ENCODE measurements at places on chromosomes 7 and 10.
A peak's percentile ranks its signal among the peaks of the same experiment; 100 is the strongest.

- peak; percentile 59 for DNase-seq
Measured at GRCh38 chr10:116287906-116288501, 15.0 kb upstream of the GFRA1 start.

- DNase-seq, result no peak
Measured at GRCh38 chr10:55233505-55233904, 432.5 kb upstream of the PCDH15 start.

DNA sequence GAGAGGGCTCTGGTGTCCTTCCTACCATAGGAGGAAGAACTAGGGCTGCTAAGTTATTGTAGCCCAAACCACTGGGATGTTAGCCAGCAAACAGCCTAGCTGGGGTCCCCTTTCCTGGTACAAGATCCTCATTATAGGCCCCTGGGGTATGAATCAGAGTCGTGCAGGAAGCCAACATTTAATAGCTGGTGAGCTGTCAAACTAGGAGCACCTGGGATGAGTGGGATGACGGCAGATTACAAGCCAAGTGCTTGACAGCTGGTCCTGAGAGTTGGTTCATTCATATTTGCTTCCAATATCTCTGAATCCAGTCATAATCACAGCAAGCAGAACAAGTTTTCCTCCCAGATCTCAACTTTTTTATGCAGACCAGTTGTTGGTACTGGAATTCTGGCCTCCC lies 25.1 kb upstream of the DNAJB12 start:
- DNase-seq, result no peak

DNA sequence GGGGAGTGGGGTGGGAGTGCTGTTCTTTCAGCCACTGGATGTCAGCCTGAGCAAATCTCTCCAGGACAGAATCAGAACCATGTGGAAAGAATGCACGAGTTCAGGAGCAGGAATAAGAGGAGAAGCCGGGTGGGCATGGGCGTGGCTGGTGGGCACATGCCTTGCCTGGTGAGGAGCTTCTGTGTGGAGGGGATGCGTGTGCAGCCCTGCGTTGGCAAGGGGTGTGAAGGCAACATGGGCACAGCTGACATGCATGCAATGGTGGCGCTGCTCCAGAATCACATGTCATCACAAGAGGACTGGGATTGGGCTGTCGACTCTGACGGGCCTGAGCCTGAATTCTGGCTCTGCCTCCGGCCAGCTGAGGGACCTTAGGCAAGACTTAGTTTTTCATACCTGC lies 162.1 kb downstream of the ADAM12 start:
- no peak for DNase-seq

- DNase-seq, result peak; percentile 63
Measured at GRCh38 chr10:114879541-114880158, 58.1 kb downstream of the FHIP2A start.

DNA sequence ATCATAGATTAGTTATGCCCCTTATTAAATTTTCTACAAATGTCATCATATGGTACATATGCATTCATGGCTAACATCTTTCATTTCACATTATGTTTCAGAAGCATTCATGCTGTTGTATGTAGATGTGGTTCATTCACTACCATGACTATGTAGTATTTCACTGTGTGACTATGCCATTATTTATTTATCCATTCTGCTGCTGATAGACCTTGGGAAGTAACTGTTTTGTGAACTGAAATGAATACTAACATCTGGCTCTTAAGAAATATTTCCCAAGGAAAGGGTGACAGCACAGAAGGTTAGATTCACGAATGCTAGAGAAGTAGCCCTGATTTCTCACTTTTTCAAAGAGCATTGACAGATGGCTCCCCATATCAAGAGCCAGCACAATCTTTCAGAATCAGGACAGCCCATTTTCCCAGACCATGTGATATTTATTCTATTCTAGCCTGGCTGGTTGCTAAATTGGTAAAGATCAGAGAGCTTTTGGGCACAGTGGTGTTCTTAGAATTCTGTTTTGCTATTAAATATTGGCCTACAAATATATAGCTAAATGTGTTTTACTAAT lies 157.4 kb downstream of the DYNC1I1 start:
- DNase-seq, result no peak

DNA sequence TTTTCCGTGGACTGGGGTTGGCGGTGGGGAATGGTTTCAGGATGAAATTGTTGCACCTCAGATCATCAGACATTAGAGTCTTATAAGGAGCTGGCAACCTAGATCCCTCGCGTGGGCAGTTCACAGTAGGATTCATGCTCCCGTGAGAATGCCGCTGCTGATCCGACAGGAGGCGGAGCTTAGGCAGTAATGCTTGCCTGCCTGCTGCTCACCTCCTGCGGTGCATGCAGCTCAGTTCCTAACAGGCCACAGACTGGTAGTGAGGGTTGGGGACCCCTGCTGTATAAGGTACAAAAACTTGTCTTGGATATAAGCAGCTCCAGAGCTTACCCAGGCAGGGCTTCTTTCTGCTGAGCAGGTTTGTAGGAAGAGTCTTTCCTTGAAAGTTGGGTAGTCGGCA lies 53.9 kb downstream of the SHH start:
- DNase-seq, result peak; percentile 26

- DNase-seq, result no peak
Measured at GRCh38 chr10:101939008-101939648, 95.5 kb upstream of the KCNIP2 start.

GRCh38 chr7:80772347-80772993 lies 134.0 kb downstream of the CD36 start:
- DNase-seq, result no peak

- DNase-seq, result peak; percentile 92
Measured at GRCh38 chr10:68471586-68472408, at the start of gene DNA2. Gene DNA2 (minus strand): TSS chr10:68471973. CDS start chr10:68471864, 109 bp downstream.

DNA sequence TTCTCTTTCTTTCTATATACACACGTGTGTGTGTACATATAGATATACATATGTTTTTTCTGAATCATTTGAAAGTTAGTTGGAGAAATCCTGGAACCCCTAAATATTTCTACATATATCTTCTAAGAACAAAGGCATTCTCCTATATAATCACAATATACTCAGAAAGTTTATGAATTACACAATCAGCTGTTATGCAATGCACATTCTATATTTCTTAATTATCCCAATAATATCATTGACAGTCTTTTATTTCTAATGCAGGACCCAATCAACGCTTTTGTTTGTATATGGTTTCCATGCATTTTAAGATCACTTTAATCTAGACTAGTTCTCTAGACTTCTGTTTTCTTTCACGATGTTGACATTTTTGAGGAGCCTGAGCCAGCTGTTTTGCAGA lies 27.7 kb upstream of the ZNF746 start:
- DNase-seq, result no peak

GRCh38 chr10:5443429-5443828 lies 31.1 kb downstream of the NET1 start:
- no peak for DNase-seq

- DNase-seq, result no peak
Measured at GRCh38 chr7:125355899-125356298, 426.3 kb upstream of the POT1 start.

DNA sequence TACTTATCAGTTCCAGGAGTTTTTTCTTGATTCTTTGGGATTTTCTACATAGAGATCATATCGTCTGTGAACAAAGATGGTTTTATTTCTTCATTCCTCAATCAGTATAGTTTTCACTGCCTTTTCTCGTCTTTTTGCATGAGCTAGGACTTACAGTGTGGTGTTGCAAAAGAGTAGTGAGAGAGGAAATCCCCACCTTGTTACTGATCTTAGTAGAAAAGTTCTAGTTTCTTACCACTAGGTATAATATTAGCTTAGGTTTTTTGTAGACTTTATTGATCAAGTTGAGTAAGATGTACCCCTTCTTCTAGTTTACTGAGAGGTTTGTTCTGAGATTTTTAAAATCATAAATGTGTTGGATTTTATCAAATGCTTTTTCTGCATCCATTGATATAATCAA lies 123.3 kb downstream of the TMEM26 start:
- no peak for DNase-seq

DNA sequence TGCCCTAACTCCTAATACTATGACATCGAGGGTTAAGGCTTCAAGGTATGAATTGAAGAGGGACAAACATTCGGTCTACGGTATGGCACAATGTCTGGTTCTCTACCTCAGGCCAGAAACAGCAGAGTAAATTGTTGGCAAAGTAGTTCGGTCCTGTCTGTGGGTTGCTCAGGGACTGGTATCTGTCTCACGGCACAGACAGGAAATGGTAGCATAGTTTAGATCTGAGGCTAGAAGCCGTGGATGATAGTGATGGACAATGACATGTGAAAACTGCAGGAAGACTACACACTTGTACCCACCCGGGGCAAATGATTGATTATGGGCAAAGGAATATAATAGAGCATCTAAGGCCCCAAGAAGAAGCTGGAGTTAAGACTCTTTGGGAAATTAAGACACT lies 106.2 kb downstream of the TWIST1 start:
- DNase-seq, result no peak

GRCh38 chr7:144717720-144718119 lies 118.1 kb downstream of the TPK1 start:
- DNase-seq, result no peak

DNA sequence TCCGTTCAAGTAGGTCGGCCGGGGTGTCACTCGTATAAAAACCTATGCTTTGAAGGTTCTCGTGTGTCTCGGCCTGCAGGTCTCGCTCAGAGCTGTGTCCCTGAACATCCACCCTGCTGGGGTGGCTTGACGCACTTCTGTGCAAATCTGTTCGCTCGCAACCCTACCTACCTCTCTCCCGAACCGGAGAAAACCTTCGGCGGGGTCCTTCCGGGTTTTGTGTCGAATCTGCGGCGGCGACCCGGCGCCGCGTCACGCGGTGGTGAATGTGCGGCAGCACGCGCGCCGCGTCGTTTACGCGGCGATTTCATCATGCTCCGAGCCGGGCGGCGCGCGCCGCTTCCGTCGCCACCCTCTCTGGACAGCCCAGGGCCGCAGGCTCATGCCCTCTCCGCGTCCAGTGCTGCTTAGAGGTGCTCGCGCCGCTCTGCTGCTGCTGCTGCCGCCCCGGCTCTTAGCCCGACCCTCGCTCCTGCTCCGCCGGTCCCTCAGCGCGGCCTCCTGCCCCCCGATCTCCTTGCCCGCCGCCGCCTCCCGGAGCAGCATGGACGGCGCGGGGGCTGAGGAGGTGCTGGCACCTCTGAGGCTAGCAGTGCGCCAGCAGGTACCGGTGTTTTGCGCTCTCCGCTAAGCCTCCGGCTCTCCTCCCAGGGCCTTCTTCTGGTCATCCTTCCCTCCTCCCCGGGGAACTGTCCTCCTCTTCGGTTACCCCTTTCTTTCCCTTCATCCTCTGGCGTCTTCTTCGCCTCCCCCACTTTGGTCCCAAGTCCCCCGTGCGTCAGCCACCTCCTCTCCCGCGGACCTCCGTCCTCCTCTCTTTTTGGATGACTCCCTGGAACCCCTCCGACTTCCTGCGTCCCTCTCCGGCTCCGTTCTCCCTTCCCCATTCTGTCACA lies at the start of gene GARS1:
GARS1 (plus strand) TSS at position 339 of the 896 bp plus-strand sequence; CDS start at position 383, 44 bp downstream.
- DNase-seq, result peak; percentile 89

DNA sequence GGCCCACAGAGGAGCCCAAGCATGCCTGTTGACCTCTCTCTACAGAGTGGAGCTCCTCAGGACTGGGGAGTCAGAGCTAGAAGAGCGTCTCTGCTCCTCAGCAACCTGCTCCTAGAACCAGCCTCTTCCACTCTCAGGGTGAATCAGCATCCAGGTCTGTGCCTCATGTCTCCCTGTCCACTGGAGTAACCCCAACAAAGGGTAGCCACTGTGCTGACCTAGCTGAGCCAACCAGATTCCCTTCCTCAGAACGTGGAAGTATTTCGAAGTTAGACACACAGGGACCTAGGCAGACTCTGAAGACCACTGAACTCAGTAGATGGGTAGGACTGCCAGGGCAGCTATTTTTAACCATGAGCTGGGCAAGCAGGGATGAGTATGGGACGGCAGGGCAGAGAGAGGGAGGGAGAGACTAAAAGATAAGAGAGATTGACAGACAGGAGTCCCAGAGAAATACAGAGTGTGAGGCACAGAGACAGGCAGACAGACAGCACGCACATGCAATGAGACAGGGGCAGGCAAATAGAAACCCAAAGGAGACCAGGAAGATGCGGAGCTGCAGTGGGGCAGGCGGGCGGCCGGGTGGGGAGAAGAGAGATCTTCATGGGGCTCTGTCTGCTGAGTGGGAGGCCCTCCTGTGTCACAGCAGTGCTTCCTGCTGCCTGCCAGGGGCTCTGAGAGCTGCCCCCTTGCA lies 56.7 kb downstream of the OSBPL3 start:
- DNase-seq, result no peak

GRCh38 chr7:137834552-137834951 lies 12.2 kb downstream of the DGKI start:
- no peak for DNase-seq

DNA sequence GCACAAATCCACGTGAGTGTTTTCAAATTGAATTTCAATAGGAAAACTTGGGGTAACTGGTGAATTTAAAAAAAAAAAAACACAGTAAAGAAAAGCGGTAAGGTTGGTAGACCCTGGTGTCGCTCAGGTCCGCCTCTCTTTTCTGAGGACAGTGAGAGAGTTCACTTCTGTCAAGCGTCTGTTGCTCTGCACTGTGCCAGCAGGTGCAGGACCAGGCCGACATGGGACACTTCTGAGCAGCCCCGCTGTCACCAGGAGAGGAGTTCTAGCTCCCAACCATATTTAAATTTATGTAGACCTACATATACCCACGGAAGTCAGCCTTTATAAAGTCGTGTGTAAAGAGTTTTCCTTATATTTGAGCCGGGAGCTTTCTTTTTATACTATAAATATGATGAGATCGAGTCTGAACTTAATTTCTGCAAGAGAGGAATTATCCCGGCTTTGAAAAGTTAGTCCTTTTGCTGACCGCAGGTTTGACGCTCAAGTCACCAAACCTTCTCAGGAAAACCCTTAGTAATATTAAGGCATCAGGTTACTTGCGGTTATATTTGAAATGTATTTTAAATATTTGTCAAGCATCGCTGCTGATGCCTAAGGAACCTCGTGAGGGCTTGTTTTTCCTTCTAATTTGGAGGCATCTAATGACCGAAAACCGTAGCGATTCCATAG lies 531 bp downstream of the IKZF1 start:
- no peak for DNase-seq

GRCh38 chr7:101905203-101905865 lies 87.9 kb downstream of the CUX1 start:
- DNase-seq, result no peak

- no peak for DNase-seq
Measured at GRCh38 chr10:3784510-3785250, at the start of gene KLF6. Gene KLF6 (minus strand): TSS chr10:3785209. CDS start chr10:3785014, 195 bp downstream.

DNA sequence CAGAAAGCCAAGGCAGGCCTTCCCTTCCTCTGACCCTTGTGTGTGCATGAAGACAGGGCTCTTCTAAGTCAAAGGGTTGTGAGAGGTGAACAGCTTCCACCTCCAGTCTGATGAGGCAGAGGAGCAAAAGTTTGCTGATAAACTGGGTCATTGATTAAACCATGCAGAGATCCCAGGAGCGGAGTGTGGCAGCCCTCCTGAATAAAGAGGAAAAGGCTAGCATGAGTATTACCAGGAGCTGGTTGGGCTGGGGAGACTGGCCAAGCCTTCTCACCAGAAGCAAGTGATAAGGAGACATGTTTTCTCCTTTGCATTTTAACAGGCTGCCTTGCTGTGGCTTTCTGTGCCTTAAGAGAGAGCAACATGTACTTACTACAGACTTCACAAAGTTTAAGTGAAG lies 10.2 kb downstream of the LMOD2 start:
- DNase-seq, result no peak

- no peak for DNase-seq
Measured at GRCh38 chr10:69316313-69317059, 38.2 kb downstream of the HK1 start.
